ENCODE measurements at places on chromosomes 11 and 22. TPM values are rescaled to one million over a fixed set of nuclear protein-coding genes. Genes with fewer than 3 reads are reported as not detected.

The KDM4E gene
- not detected for total RNA-seq

The MAPK8IP1 gene
- total RNA-seq: 11.1 TPM

The OR2AG2 gene
- total RNA-seq: 0.08 TPM

The YAP1 gene
- 87.2 TPM for total RNA-seq

The IGLL5 gene
- total RNA-seq: not detected

The TESMIN gene
- total RNA-seq: 4.0 TPM

The CD82 gene
- total RNA-seq: 2.6 TPM

The SPI1 gene
- not detected for total RNA-seq

The JHY gene
- 2.5 TPM for total RNA-seq

The MRGPRE gene
- total RNA-seq: not detected

The ROBO3 gene
- total RNA-seq: 53.3 TPM

The MS4A4A gene
- total RNA-seq: not detected

The SMC1B gene
- not detected for total RNA-seq

The RAG1 gene
- total RNA-seq: 0.45 TPM

The PNPLA5 gene
- total RNA-seq: not detected

The FGF4 gene
- not detected for total RNA-seq

The CASTOR1 gene
- 2.6 TPM for total RNA-seq

The TMEM121B gene
- total RNA-seq: 0.11 TPM

The IL18 gene
- total RNA-seq: 3.5 TPM

The OR9G4 gene
- total RNA-seq: not detected
